ENCODE measurements at places on chromosomes 6 and 20.

DNA sequence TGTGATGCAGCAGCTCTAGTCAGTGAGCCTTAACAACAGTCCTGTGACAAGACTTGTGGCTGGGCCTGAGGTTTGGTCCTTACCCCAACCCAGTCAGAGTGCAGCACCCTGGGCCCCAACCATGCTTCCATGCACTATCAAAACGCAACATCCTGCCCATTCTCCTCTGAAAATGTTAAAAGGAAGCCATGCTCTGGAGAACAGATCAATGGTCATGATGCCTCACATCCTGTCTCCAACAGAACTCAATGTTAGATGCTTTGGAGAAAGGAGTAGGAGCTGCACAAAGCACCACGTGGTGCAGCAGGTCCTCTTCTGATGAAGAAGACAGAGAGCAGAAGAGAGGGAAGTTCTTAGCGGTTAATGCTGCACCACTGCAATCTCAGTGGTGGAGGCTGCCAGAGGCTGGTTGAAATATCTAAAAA, 41.9 kb downstream of the TRAM2 start:
- DNase-seq, result no peak

GRCh38 chr20:46255440-46256104, 52.7 kb downstream of the CDH22 start:
- DNase-seq, result no peak

DNA sequence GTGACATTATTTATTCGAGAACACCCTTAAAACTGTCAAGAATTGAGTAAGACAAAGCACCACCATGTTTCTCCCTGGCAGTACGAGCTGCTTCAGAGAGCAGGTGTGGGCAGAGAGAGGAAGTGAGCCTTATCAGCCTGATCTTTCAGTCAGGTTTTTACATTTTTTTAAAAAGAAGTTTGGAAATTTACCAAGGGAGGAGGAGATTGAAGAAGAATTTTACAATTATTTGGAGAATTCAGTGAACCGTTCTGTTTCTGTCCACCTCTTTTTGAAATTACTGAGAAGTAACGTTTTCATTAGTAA, 75.5 kb downstream of the ZDHHC14 start:
- DNase-seq, result no peak

- no peak for DNase-seq
Measured at GRCh38 chr6:69871107-69871506, 4.8 kb downstream of the COL19A1 start.

DNA sequence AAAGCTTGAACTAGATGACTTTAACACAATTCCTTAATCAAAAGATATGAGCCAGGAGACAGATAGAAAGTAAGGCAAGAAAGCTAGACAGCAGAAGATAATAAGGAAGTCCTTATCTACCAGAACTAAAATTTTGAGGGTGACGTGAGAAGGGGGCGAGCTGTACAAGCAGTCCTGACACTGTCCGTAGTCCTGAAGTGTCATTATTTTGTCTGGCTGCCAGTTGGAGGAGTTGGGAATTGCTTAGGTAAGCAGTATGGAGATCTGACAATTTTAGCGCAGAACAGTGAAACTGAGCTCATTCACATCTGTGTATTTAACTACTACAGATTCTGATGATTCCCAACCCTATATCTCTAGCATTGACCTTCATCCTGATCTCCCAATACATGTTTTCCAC, 25.8 kb upstream of the CEP85L start:
- DNase-seq, result no peak

DNA sequence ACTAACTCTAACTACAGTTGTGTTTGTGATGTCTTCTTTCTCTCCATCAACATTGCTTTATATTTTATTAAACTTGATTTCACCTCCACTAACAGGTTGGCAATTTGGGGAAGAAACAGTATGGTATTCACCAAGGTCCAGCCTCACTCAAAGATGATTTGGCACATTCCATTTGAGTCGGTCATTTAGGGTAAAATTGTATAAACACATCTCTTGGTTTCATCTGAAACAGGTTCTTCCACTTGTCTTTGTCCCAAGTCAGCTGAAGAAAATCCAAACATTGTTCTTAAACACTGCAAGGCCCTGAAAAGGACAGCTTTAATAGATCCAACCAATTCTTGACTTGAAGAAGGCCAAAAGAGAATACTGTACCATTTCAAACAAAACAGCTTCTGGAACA, 104.9 kb upstream of the NT5E start:
- no peak for DNase-seq

GRCh38 chr6:15365273-15365687, 119.4 kb downstream of the JARID2 start:
- DNase-seq, result no peak

GRCh38 chr6:3052481-3053230, 15.6 kb upstream of the RIPK1 start:
- DNase-seq, result no peak

GRCh38 chr20:402898-403581, 5.1 kb upstream of the RBCK1 start:
- no peak for DNase-seq

GRCh38 chr20:41131594-41132387, 5.6 kb upstream of the PLCG1 start:
- no peak for DNase-seq

GRCh38 chr20:63261060-63261794, 7.0 kb upstream of the NKAIN4 start:
- DNase-seq, result no peak

- no peak for DNase-seq
Measured at GRCh38 chr20:57869291-57869950, 159.6 kb upstream of the PMEPA1 start.

DNA sequence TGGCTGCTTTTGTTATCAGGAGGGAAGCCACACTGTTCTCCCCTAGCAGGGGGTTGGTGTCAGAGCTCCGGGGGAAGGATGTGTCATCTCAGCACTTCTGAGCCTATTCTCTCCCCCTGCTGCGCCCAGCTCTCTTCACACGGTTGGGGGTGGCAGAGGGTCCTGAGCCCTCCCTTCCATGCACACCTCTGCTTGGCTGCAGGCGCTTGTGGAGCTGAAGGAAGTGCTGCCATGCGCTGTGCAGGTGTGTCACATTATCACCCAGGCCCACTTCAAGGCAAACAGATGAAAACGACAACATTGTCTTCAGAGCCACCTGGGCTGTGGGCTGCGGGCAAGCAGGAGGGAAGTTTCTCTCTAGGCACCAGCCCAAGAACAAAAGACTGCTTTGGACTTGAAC, 263.4 kb downstream of the BMP7 start:
- no peak for DNase-seq

- no peak for DNase-seq
Measured at GRCh38 chr20:62133051-62133845, 9.9 kb downstream of the PSMA7 start.

GRCh38 chr6:115796829-115797228, 263.9 kb downstream of the FRK start:
- DNase-seq, result no peak

DNA sequence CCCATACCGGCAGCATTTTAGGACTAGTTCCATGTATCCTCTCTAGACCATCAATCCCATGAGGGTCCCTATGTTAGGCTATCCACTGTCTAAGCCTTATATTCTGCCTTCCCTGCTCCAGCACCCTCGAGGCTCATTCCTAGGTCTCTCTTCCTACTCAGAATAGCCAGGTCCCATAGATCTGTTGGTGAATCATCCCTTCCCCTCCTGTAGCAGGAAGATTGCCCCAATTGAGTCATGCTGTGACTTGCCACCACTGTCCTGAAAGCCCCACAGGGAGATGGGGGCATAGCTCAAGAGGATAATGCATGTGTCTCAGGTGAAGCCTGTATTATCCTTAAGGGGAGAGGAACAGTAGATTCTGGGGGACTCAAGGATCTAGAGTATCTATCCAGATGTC, 143.1 kb upstream of the MOCS1 start:
- DNase-seq, result no peak

- no peak for DNase-seq
Measured at GRCh38 chr6:27019651-27020552, 227.6 kb upstream of the PRSS16 start.

DNA sequence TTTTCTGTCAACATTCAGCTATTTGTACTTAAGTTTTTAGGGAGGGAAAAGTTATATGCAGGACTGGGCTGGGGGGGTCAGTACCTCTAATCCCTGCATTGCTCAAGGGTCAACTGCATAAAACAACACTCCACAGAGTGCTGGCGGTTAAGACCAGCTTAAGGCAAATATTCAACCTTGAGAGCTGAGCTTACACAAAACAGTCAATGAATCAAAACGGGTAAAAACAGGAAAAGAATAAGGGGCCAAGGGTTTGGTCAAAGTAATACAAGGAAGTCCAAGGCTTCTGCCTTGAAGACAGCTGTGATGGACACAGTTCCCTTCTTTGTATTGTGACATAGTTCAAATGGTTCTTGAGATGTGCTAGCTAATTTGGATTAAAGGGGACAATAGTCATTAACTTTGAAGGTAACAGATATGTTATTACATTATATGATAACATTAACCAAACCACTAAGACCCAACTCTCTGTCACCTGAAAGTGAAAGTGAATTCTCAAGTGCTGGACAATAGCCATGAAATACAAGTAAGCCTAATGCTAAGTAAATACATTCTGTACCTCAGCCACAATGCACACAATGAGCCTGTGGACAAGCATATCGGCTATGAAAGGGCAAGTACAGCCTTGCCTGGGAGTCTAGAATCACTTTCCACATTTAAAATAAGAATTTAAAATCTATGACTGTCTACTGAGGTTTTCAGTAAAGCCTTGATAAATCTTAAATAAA, 106.8 kb downstream of the PDE10A start:
- no peak for DNase-seq

DNA sequence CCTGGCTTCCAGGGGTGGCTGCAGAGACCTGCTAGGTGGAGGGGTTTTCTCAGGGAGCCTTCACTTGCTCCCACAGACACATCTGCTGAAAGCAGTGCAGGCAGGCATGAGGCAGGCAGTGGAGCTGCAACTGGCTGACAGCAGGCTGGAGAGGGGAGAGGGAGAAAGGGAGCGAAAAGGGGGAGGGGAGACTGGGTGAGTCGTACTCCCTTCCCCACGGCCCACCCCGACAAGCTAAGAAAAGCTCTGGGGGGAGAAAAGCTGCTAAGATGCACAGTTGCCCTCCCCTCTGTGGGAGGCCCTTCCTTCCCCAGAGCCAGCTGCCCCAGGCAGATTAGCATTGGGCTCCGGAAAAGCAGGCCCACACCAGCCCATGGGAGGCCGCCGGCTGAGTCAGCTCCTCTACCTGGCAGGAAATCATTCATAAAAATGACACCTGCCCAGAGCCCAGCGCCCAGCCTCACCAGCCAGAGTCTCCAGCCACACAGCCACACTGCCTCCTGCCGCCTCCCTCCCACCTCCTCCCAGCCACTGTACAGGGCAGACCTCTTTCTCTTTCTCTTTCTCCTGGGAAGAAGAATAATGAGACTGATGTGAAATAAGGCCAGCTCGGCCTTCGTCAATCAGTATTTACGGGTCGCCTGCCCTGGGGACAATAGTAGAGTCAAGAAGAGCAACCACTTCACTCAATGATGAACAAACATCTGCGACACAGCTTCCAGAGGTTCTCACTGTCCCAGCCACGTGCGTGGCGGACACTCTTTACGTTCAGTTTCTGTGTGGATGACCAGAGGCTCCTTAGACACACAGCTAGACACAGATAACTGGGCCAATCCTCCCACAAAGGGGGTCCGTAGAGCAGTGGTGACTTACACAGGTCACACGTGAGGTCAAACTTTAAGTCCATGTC, 7.7 kb upstream of the C20orf203 start:
- DNase-seq, result no peak

- no peak for DNase-seq
Measured at GRCh38 chr6:166515072-166515810, 71.2 kb downstream of the RAMACL start.

DNA sequence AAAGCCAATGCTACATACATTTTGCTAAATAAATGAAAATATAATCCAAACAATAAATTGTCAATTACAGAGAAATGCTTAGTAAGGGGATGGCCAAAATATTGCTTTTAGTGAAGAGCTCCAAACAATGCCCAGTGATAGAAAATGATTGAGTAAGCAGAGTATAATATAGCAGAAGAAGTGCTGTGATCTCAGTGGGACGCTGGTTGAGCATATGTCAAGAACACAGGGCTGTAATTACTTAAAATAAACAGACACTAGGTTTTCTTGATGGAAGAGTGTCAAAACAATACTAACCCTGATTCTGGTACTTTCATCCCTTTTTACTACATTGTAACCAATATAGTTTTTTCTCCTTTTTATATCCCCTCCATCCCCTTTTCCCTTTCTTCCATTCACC, 150.3 kb downstream of the GRIK2 start:
- DNase-seq, result no peak

DNA sequence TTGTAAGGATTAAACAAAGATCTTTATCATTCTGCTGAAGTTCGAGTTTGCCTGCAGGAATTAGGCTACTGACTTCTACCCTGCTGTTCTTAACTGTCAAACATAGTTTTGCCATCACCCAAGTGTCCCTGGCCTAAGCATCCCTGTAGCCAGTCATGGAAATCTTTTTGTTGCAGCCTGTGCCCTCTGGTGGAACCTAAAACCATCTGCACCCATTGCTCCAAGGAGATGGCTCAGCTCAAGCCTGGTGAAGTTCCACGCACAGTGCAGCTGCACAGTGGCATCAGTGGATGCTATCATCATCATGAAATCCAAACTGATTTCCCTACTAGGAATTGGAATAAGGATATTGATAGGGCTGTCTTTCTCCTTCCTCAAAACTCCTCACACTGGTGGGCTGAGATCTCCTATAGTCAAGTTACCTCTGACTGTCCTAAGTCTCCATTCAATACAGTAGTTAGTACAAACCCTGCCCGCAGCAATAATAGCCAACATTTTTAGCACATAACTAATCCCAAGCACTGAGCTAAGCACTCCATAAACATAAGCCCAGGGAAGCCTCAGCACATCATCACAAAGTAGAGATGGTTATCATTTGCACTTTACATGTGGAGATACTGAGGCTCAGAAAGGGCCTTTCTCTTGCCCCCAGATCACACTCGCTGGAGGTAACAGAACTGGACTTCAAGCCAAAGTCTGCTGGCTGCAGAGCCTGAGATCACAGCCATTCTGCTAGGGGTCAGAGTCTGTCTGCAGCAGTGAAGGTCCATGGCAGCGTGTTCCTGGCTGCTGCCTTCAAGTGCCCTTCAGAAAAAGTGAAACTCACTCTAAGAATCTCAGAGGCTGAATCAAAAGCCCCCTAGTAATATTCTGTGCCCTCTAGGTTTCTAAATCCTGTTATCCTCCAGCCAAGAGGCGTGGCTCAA, 77.2 kb upstream of the MC3R start:
- DNase-seq, result no peak

GRCh38 chr6:12962529-12962928, 246.0 kb downstream of the PHACTR1 start:
- no peak for DNase-seq
